ENCODE measurements at places on chromosomes 1 and 21.
A peak's percentile ranks its signal among the peaks of the same experiment; 100 is the strongest.

DNA sequence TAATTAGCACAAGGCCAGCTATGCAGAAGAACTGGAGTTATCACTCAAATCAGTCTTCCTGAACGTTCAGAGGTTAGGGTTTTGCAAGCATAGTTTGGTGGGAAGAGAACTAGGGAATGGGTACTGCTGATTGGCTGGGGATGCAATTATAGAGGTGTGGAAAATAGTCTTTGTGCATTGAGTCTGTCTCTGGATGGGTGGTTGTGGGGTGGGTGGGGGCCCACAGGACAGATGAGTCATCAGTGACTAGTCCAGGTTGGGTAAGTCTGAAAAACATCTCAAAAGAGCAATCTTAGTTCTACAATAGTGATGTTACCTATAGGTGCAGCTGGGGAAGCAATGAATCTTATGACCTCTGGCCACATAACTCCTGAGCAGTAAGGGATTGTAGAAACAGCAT, 89.7 kb upstream of the HMCN1 start:
- DNase-seq, result no peak

GRCh38 chr1:223487887-223488259, 94.7 kb downstream of the CCDC185 start:
- DNase-seq, result no peak

GRCh38 chr1:30761381-30762151, 4.0 kb upstream of the LAPTM5 start:
- no peak for DNase-seq

DNA sequence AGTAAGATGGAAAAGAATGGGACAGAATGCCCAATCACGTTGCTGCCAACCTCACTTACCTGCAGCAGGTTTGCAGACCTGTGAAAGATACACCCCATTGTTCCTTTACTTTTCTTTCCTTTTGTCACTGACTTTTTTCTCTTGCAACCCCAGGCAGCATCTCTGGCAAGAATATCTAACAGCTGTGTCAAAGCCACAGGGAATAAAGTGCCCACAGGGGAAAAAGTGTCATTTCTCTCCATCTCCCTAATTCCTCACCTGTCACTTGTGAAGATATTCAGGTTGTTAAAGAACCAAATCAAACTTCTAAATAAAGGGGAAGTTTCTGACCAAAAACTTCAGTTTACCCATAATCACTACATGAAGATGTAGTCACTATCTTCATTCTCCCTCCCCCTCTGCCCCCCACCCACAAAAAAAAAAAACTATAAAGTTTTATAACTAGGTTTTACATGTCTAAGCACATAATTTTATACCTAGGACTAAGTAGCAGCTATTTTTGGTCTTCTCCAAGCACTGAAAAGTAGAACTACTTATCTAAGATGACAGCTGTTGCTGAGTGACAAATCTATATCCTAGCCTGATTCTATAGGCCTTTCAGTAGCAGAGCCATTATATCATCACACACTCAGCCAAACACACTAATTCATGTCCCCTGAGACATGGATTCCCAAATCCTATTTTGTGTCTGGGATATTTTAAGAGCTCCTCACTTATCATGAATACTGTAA, 54.9 kb downstream of the TBX15 start:
- no peak for DNase-seq

DNA sequence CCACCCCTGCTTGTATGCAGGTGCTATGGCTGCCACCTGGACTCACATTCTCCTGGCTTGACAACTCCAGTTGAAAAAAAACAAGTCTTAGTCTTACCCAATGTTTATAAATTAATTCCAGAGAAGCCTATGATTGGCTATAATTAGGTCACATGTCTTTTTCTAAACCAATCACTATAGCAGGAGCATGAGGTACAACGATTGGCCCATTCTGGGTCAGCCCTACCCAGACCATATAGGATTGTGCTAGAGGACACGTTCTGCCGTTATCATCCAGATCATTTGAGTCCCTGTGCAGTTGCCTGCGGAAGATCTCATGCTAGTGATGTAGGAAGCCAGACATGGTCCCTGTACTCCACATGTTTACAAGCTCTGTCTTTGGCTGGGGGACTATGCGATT, 41.9 kb upstream of the PARP1 start:
- DNase-seq, result no peak

DNA sequence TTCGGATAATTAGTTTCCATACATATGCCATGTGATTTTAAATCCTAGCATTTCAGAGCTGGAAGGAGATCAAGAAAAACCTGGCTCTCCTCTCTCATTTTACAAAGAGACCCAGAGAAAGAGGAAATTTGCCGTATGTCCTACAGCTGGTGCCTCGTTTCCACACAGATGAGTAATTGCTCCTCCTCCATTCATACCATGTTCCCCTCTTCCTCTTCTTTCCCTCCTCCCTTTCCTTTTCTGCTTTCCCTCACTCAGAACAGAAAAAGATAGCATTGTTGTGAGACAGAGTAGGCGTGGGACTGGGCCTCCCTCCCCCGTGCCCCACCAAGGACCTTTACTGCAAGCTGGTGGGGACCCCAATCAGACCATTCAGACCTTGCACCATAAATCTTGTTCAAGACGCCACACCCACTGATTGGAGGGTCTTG, 13.7 kb upstream of the SLC44A3 start:
- DNase-seq, result no peak

- no peak for DNase-seq
These were observed 2.3 kb downstream of the CHD5 start for GRCh38 chr1:6177681-6178380.

GRCh38 chr1:42769811-42770210, 2.8 kb downstream of the C1orf50 start:
- DNase-seq, result no peak

GRCh38 chr1:67052741-67053534, 1.0 kb downstream of the SLC35D1 start:
- peak; percentile 35 for DNase-seq

DNA sequence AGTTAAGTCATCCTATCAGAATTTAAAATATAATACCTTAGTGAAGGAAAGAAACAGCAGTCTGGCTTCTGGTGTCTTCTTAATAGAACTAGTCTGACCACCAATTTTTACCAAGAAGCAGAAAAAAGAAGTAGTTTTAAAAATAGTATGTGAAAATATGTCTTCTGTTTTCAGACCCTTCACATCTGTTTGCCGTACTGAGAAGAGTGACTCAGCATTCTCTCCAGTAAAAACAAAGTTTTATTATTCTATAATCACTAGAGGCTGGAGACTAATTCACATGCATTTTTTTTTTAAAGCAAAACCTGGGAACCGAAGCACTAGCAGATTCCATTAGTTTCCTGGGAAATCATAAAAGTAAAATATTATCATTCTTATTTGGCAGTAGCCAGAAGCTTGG, 163.8 kb downstream of the COL24A1 start:
- DNase-seq, result no peak

GRCh38 chr1:227739636-227740035, 4.4 kb downstream of the SNAP47 start:
- DNase-seq, result no peak

GRCh38 chr1:98367426-98367825, 294.1 kb upstream of the SNX7 start:
- DNase-seq, result no peak

GRCh38 chr21:26194811-26195251, 24.3 kb upstream of the APP start:
- DNase-seq, result no peak

GRCh38 chr1:64405833-64406232, 64.1 kb upstream of the CACHD1 start:
- no peak for DNase-seq

GRCh38 chr21:40845441-40845995, 1.4 kb downstream of the DSCAM start:
- DNase-seq, result no peak

DNA sequence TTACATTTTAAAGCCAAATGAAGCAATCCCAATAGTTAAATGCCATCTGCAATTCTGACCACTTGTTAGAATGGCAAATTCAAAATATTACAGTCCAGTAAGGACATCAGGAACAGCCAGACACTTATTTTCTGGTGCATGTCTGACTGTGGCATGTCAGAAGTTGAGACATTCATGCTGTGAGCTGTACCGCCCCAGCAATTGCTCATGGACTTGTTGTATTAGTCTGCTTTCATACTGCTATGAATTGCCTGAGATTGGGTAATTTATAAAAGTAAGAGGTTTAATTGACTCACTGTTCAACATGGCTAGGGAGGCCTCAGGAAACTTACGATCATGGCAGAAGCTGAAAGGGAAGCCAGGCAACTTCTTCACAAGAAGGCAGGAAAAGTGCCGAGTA, 19.1 kb downstream of the DDAH1 start:
- no peak for DNase-seq

- DNase-seq, result peak; percentile 81
These were observed 260.5 kb downstream of the PRDM2 start for GRCh38 chr1:13960375-13960987.

- peak; percentile 33 for DNase-seq
These were observed 14.4 kb upstream of the TTC39A start for GRCh38 chr1:51344602-51345299.

GRCh38 chr21:22900490-22900889, 1902.3 kb downstream of the NCAM2 start:
- no peak for DNase-seq

GRCh38 chr1:172778456-172779455, 119.9 kb downstream of the FASLG start:
- DNase-seq, result no peak

Data from glutamatergic neuron (in vitro differentiated cells).